ENCODE measurements at places on chromosomes 1 and 21. TPM values are rescaled to one million over a fixed set of nuclear protein-coding genes. Genes with fewer than 3 reads are reported as not detected.

SPRR2B gene
- not detected for total RNA-seq

SLFNL1 gene
- total RNA-seq = 0.62 TPM

KIF17 gene
- total RNA-seq = 2.4 TPM

KIF26B gene
- 0.45 TPM for total RNA-seq

CD2 gene
- total RNA-seq = 2.1 TPM

AMY2A gene
- total RNA-seq = 1.5 TPM

C1orf141 gene
- not detected for total RNA-seq

INKA2 gene
- total RNA-seq = 17.9 TPM

SELL gene
- total RNA-seq = 13.5 TPM

GNG4 gene
- 4.0 TPM for total RNA-seq

EPS8L3 gene
- not detected for total RNA-seq

TMPRSS15 gene
- total RNA-seq = not detected

LGALS8 gene
- total RNA-seq = 69.4 TPM

GRCh38 chr21:33817138-33817537, 98.5 kb downstream of the ATP5PO start:
- peak; percentile 51 for DNase-seq

DNA sequence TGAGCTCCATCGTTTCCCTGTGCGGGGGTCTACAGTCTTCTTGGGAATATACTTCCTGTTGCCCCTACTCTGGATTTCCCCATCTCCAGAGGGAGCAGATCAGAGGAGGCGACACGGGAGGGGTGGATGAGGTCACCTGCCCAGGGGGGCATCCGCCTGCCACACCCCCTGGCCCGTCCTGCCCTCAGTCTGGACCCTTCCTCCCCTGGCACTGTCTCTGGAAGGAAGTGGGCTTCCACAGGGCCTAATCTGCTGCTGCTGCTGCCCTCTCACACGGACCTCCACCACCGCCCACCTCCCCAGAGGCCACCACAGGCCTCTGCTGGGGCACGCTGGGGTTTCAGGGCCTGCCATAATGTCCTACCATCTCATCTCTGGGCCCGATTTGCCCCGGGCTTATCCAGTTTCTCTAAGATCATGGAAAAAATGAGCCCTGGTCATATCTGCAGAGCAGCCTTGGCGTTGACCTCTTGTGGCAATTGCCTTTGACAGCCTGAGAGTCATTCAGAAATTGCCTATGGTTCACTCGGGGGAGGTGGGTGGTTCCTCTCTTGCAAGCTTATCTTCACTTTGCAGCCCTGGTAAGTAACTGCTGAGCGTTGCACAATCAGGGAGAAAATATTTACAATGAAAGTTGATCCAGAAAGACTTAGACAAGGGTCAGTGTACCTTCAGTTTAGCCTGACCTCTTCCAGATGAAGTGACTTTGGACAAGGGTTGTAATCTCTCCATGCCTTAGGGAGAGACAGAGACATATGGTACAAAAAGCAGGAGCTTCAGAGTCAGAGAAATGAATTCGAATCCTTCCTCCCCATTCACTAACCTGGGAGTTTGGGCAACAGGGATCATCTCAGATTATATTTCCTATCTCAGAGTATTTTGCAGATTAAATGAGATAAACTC, 252.4 kb downstream of the TOMM20 start:
- DNase-seq = no peak

- no peak for DNase-seq
Observed at GRCh38 chr1:40059338-40059959, 18.9 kb downstream of the CAP1 start.

DNA sequence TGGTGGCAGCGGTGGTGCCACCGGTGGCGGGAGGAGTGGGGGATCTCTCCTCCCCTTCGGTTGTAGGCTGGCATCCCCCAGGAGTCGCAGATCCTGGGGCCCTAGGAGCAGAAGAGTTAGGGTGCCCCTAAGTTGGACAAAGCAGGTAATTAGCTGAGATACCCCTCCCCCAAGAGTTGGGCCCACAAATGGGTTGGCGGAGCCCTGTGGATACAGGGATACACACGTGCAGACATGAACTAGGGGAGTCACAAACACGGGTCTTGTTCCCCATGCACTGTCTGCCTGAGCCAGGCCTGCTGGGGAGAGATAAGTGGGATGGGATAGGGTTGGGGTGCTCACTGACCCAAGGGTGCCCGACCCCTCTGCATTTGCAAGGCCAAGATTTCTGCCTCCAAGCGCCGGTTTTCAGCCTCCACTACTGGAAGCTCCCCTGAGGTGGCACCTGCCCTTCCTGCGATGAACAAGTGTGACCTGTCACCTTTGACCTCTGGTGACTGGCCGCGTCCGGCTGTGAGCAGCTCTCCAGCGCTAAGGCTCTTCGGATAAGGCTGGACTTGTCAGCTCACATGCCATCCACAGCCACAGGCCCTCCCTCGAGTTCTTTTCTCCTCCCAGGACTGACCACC, 1.8 kb downstream of the CCDC17 start:
- peak; percentile 61 for DNase-seq

DNA sequence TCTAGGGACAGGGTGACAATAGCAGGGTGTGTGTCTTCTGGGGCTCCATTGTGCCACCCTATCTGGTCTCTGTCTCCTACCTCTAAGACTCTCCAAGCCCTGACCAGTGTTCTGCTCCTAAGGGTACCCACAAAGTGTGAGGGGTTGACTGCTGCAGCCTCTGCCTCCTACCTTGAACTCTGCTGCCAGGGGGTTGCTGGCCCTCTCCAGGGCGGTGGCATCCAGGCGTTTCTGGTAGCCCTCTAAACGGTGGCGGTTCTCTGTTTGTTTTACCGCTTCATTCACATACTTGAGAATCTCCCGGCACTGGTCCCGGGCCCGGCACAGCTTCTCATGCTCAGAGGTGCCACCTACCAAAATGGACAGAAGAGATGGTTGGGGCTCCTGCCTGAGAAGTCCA, 24.4 kb downstream of the LRRC71 start:
- DNase-seq = no peak

DNA sequence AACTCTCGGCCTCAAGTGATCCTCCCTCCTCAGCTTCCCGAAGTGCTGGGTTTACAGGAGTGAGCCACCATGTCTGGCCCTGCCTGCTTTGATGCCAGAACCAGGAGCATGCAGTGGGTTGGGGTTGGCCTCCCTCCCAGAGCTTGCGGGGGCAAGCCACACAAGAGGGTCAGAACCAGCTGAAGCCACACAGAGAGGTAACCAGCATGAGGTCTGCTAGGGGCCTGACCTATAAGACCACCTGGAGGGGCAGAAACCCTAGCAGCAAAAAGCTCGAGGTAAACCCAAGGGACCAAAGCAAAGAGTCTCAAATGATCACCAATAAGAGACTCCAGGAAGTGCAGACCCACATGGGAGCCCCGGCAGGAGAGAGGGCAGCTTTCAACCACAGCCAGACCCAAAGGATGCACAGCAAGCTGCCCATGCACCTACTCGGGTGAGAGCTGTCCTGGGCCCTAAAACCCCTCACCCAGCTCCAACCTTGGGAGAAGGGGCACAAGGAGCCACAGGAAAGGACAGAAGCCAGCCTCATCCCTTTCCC, 81.2 kb downstream of the TOMM20 start:
- DNase-seq = no peak

- DNase-seq = no peak
Observed at GRCh38 chr1:23664837-23665795, 26.5 kb upstream of the RPL11 start.

DNA sequence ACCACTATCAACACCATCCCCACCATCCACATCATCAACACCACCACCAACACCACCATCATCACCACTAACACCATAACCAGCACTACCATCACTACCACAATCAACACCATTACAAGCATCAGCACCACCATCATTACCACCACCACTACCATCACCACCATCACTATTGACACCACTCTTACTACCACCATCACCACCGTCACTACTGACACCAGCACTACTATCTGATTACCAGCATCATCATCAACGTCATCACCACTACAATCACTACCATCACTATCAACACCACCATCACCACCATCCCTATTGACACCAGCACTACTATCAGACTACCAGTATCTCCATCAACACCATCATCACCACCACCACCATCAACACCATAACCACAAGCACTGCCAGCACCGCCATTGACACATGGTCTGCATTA, 106.1 kb upstream of the RUNX3 start:
- no peak for DNase-seq

DNA sequence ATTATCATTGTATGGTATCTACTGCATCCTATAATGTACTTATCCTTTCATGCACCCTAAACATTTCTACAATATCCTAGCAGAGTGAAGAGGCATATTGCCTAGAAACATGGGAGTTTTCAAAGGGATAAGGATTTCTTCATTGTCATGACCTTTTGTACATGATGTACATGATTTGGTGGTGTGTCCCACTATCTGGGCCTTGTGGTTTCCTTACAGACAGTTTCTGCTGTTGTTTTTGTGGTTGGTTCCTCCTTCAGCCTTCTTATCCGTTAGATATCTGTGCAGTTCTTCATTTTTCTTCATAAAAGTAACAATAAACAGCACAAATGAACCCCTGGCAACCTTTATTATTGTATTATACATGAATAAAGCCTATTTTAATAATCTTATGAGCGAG, 70.4 kb upstream of the BACH1 start:
- no peak for DNase-seq

GRCh38 chr1:5564578-5565257, 427.5 kb downstream of the NPHP4 start:
- no peak for DNase-seq

DNA sequence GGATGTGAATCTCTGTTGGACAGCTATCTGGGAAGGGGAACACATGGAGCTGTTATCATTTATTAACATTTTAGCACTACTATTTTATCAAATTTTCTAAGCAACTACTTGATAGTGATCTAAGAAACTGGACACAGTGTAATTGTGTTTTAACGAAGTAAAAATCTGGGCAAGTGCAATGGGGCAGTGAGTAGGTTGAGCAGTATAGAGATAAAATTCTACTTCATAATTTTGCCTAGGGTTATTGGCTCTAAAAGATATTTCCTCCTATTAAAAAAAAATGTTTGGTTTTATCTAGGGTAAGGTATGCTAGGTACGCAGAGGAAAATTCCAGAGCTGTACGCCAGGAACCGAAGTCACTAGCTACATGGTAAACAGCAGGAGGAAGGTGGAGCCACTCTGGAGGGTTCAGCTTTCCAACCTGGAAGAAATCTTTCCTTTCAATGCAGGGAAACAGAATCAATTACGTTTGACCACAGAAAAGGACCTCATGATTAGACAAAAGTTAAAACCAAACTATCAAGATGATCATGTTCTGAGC, 43.3 kb downstream of the BCAR3 start:
- DNase-seq = no peak

- DNase-seq = no peak
Observed at GRCh38 chr1:147719029-147719698, 41.2 kb downstream of the GJA5 start.

DNA sequence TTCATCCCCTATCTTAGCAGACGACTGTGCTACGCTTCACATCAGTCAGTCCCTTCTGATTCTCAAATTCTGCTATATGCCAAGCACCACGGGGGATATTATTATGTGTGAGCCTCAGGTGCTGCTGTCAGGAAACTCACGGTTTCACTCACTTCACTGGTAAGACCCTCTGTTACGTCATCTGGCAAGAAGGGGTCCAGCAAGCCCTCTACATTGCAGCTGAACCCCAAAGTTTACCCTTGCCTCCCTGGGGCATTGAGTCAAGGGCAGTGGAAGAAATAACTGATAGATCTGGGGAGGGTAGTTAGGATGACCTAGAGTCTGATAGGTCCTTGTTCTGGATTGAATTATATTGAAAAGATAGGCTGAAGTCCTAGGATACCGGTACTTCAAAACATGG, 237.4 kb downstream of the RRAGC start:
- no peak for DNase-seq

- no peak for DNase-seq
Observed at GRCh38 chr1:182709855-182710254, 25.5 kb upstream of the RGS8 start.

GRCh38 chr1:113975211-113975895, 3.9 kb upstream of the OLFML3 start:
- DNase-seq = no peak

- no peak for DNase-seq
Observed at GRCh38 chr1:111496398-111496797, 7.0 kb downstream of the ADORA3 start.

GRCh38 chr1:241612533-241613477, 27.4 kb downstream of the CHML start:
- DNase-seq = no peak

- no peak for DNase-seq
Observed at GRCh38 chr1:161838885-161839284, 72.8 kb downstream of the ATF6 start.

GRCh38 chr1:215276582-215276981, 194.0 kb downstream of the KCNK2 start:
- DNase-seq = no peak

GRCh38 chr21:21064353-21064752, 66.1 kb downstream of the NCAM2 start:
- DNase-seq = no peak

DNA sequence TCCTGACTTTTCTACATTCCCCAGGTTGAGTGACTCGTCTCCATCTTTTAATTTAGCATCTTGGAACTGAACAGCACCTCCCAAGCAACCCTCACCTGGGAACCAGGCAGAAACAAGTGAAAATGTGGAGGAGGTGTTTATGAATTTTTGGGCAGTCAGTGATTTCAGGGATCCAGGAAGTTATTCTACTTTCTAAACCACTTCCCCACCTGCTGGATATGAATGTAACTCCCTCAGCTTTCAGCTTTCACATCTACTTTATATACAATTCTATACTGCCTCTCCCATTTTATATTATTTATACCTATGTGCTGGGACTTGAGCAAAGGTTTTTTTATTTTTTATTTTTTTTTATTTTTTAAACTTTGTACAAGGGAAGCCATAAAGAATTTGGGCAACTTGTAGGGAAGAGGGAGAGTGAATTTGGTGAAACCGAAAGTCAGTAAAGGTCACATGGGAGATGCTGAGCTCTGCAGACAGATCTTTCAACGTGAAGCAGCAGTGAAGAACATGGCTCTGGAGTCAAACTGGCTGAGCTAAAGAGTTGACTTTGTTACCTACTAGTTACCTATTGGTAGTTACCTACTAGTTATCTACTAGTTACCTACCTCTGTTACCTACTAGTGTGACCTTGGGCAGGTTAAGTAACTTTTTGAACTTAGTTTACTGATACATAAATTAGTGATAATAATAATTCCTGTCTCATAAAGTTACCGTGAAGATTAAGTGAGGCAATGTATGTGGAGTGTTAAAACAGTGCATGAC, 45.5 kb downstream of the DDR2 start:
- no peak for DNase-seq

- DNase-seq = no peak
Observed at GRCh38 chr1:17149771-17150170, 30.5 kb upstream of the PADI2 start.

- no peak for DNase-seq
Observed at GRCh38 chr1:212669102-212669501, 30.5 kb downstream of the BATF3 start.
